K562 (cell line): ENCODE measurements at places on chromosomes 7 and 10.

- DNase-seq: no peak
- no peaks in the 10 kb centered on the region for H3K27me3 ChIP-seq
- no peak overlapping the region for H3K27ac ChIP-seq
- peaks cover 25% of the 10 kb centered on the region; the same call in 2 of the 3 replicates for H3K36me3 ChIP-seq
- peaks cover 4% of the 10 kb centered on the region for H3K4me1 ChIP-seq
- H3K4me3 ChIP-seq: no peak overlapping the region
Observed at GRCh38 chr10:100981178-100981772, 6.0 kb downstream of the MRPL43 start.

DNA sequence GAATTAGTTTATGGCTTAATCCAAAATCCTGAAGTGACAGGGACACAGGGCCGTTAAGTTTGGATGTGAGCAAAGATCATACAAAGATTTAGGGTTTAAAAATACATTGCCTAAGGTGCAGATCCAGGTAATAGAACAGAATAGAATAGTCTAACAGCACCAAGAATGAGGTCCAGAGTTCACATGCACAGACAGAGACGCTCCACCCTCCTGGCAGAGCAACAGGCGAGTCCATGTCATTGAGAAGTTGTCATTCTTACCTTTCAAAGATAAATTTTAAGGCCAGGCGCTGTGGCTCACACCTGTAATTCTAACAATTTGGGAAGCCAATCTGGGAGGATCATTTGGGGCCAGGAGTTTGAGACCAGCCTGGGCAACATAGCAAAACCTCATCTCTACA, 209.1 kb upstream of the AUTS2 start:
- H3K4me3 ChIP-seq: no peak overlapping the region
- no peaks in the 10 kb centered on the region for H3K36me3 ChIP-seq
- no peak for DNase-seq
- no peaks in the 10 kb centered on the region for H3K4me1 ChIP-seq
- no peaks in the 10 kb centered on the region for H3K27me3 ChIP-seq

GRCh38 chr10:48209241-48209640, 65.3 kb downstream of the FRMPD2 start:
- no peak for DNase-seq
- no peak overlapping the region for H3K27ac ChIP-seq
- H3K27me3 ChIP-seq: peaks cover 23% of the 10 kb centered on the region
- no peaks in the 10 kb centered on the region for H3K4me1 ChIP-seq

DNA sequence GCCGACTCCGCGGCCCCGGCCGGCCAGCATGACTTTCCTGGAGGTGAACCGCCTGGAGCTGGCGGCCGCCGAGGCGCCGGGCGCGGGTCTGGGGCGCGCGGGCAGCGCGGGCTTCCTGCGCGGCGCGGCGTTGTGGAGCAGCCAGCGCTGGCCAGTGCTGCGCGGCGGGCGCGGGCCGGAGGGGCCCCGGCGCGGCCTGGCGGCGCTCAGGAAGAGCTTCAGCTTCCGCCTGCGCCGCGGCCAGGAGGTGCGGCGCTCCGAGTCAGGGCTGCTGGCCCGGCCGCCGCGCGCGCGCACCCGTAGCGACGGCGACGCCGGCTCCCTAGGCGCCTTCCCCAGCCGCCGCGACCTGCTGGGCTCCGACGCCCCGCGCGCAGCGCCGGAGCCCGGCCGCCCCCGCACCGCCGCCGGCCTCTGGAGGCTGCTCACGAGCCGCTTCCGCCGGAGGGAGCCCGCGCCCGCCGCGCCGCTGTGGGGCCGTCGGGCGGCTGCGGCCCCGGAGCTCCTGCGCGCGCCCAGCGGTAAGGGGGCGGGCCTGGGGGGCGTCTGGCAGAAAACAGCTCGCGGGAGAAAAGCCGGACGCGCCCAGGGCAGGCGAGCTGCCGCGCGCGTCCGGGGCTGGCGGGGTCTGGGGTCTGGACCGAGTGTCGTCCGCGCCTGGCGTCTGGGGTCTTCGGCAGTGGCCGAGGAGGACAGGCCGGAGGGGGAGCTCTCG, 29.0 kb downstream of the AGAP3 start:
- no peak overlapping the region for H3K27ac ChIP-seq
- H3K36me3 ChIP-seq: peaks cover 75% of the 10 kb centered on the region; the same call in 2 of the 3 replicates
- no peaks in the 10 kb centered on the region for H3K27me3 ChIP-seq
- no peak for DNase-seq

DNA sequence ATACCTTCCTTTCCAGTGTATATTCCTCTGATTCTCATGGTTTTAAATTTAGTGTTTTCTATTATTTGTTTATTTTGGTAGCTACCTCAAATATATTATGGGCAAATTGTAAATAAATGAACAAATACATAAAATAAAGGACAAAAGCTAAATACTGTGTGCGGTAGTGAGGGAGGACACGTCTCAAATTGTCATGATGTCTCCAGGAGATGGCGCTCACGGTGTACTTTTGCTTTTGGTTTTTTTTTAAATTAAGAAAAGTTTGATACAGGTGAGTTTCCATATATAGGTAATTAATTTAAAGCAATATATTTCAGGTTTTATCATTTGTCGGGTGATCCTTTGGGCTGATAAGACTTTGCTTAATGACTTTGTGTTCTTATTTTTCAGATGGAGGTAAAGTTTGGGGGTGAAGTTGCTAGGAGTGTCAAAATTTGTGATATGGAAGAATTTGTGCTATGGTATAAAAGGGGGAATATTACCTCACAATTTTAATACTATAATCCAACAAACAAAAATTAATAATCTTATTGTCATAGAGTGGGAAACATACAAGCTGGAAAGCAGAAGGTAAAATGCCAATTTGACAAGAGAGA, 68.4 kb upstream of the TMEM229A start:
- H3K4me1 ChIP-seq: no peaks in the 10 kb centered on the region
- no peak overlapping the region for H3K27ac ChIP-seq
- no peaks in the 10 kb centered on the region for H3K36me3 ChIP-seq
- no peaks in the 10 kb centered on the region for H3K27me3 ChIP-seq

- peaks cover 8% of the 10 kb centered on the region for H3K4me1 ChIP-seq
- peaks cover 81% of the 10 kb centered on the region; the same call in 2 of the 3 replicates for H3K36me3 ChIP-seq
- DNase-seq: no peak
- no peaks in the 10 kb centered on the region for H3K27me3 ChIP-seq
- H3K4me3 ChIP-seq: no peak overlapping the region
Observed at GRCh38 chr10:131937836-131938235, 37.0 kb downstream of the PPP2R2D start.

GRCh38 chr10:34001831-34002230, 667.4 kb upstream of the NRP1 start:
- H3K4me3 ChIP-seq: no peak overlapping the region
- no peak overlapping the region for H3K27ac ChIP-seq
- no peaks in the 10 kb centered on the region for H3K27me3 ChIP-seq
- DNase-seq: no peak
- H3K36me3 ChIP-seq: no peaks in the 10 kb centered on the region

DNA sequence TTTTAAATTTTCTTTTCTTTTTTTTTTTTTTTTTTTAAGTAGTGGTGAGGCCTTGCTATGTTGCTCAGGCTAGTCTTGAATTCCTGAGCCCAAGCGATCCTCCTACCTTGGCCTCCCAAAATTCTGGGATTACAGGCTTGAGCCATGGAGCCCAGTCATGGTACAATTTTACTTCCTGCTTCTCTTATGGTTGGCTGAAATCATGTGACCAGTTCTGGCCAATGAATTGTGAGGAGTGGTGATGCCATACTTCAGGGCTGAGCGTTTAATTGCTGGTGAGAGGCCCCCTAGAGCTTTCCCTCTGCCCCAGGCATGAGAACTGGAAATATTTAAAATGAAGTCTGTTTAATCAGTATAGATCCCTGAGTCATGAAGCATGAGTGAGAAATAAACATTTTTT, 22.2 kb upstream of the BAIAP2L1 start:
- H3K27ac ChIP-seq: no peak overlapping the region
- peak; percentile 64 for DNase-seq
- peaks cover 4% of the 10 kb centered on the region for H3K4me1 ChIP-seq
- no peaks in the 10 kb centered on the region; the same call in 2 of the 3 replicates for H3K27me3 ChIP-seq
- no peak overlapping the region for H3K4me3 ChIP-seq

GRCh38 chr7:2795906-2796305, 48.2 kb downstream of the GNA12 start:
- DNase-seq: no peak
- H3K4me3 ChIP-seq: no peak overlapping the region
- peaks cover 4% of the 10 kb centered on the region; the same call in 1 of the 3 replicates for H3K4me1 ChIP-seq
- H3K27me3 ChIP-seq: no peaks in the 10 kb centered on the region

GRCh38 chr7:947391-948210, 6.9 kb downstream of the ADAP1 start:
- H3K27me3 ChIP-seq: peaks cover 53% of the 10 kb centered on the region
- no peak overlapping the region for H3K4me3 ChIP-seq
- H3K4me1 ChIP-seq: peaks cover 32% of the 10 kb centered on the region
- H3K27ac ChIP-seq: no peak overlapping the region
- DNase-seq: no peak

DNA sequence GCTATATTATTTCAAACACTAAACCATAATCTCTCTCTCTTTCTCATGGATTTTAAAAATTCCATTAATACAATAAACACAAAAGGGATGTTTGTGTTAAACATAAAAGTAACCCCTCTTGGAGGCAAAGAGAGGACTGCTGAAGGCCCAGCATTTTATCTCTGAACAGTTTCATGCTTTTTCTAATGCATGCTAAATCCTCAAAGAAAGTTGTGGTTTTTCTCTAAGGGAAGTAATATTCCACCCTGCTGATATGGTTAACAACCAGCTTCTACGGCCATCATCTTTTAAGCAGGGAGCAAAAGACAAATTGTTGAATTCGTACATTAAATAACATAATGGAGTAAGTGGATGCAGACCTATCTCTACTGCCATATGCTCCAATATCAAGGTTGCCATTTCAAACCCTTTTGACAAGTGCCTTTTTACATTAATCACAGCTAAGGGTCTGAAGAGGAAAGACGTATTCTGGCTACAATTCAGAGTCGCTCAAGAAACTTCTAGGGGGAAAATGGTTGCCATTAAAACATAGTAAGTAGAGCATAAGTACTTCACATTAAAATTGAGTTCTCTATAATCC, 103.1 kb downstream of the SLC25A13 start:
- DNase-seq: peak; percentile 58
- no peaks in the 10 kb centered on the region for H3K36me3 ChIP-seq
- no peaks in the 10 kb centered on the region for H3K27me3 ChIP-seq
- H3K4me1 ChIP-seq: no peaks in the 10 kb centered on the region; the same call in 1 of the 2 replicates
- H3K4me3 ChIP-seq: no peak overlapping the region

- H3K4me3 ChIP-seq: no peak overlapping the region
- DNase-seq: peak; percentile 78
- H3K4me1 ChIP-seq: peaks cover 19% of the 10 kb centered on the region
- H3K27ac ChIP-seq: no peak overlapping the region
- H3K36me3 ChIP-seq: no peaks in the 10 kb centered on the region
Observed at GRCh38 chr7:44157116-44158080, 16.3 kb upstream of the MYL7 start.

DNA sequence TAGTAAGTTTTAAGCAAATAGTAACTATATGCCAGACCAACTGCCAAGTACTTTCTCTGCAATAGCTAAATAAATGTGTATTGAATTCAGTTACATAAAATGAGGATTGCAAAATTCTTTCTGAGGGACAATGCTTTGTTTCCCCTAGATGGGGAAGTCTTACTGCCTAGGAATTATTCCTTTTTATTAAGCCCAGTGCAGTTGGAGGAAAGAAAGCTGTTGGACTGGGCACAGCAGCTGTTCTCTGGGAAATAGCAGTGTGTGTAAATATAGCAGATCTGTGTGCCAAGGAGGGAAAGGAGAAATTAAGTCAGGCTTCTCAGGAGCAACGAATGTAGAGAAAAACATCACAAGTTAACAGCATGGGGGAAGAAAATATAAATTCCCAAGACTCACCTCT, 77.1 kb downstream of the SEC23IP start:
- H3K4me1 ChIP-seq: no peaks in the 10 kb centered on the region; the same call in 1 of the 2 replicates
- no peaks in the 10 kb centered on the region for H3K27me3 ChIP-seq
- no peak overlapping the region for H3K4me3 ChIP-seq

DNA sequence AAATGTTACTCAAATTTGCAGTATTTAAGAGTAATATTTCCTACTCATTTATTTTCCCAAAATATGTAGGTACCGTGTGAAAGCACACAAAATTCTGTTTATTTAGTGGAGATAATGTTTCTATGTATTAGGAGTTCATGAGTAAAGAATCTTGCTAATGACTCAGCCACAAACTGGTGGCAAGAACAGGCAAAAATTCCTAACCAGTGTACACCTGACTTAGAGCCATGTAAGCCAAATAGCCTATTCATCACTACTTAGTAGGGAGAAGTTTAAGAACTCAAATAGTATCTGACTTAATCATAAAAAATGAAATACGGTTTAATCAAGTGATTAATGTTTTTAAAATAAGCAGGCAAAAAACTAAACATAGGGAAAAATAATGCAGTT, 169.0 kb downstream of the SRPK2 start:
- no peak for DNase-seq
- peaks cover under 1% of the 10 kb centered on the region; the same call in 1 of the 2 replicates for H3K4me1 ChIP-seq
- H3K36me3 ChIP-seq: no peaks in the 10 kb centered on the region
- H3K4me3 ChIP-seq: no peak overlapping the region
- no peak overlapping the region for H3K27ac ChIP-seq
- no peaks in the 10 kb centered on the region for H3K27me3 ChIP-seq

- no peak overlapping the region for H3K27ac ChIP-seq
- no peak for DNase-seq
- H3K36me3 ChIP-seq: no peaks in the 10 kb centered on the region
- no peak overlapping the region for H3K4me3 ChIP-seq
Observed at GRCh38 chr7:106010331-106010730, 47.3 kb downstream of the CDHR3 start.

GRCh38 chr10:370449-370825, 235.2 kb downstream of the ZMYND11 start:
- H3K4me3 ChIP-seq: no peak overlapping the region
- H3K27ac ChIP-seq: no peak overlapping the region
- H3K36me3 ChIP-seq: no peaks in the 10 kb centered on the region
- H3K4me1 ChIP-seq: no peaks in the 10 kb centered on the region

GRCh38 chr10:31353574-31353973, 34.6 kb downstream of the ZEB1 start:
- no peaks in the 10 kb centered on the region for H3K27me3 ChIP-seq
- H3K4me1 ChIP-seq: no peaks in the 10 kb centered on the region
- DNase-seq: no peak

- peaks cover 51% of the 10 kb centered on the region for H3K4me1 ChIP-seq
- no peaks in the 10 kb centered on the region for H3K27me3 ChIP-seq
- no peak overlapping the region for H3K4me3 ChIP-seq
- no peaks in the 10 kb centered on the region for H3K36me3 ChIP-seq
- no peak for DNase-seq
Observed at GRCh38 chr7:106597751-106598546, 63.0 kb downstream of the CCDC71L start.

- H3K4me3 ChIP-seq: no peak overlapping the region
- H3K27me3 ChIP-seq: no peaks in the 10 kb centered on the region
- DNase-seq: no peak
- H3K27ac ChIP-seq: no peak overlapping the region
Observed at GRCh38 chr7:137073571-137074325, 205.3 kb downstream of the CHRM2 start.

DNA sequence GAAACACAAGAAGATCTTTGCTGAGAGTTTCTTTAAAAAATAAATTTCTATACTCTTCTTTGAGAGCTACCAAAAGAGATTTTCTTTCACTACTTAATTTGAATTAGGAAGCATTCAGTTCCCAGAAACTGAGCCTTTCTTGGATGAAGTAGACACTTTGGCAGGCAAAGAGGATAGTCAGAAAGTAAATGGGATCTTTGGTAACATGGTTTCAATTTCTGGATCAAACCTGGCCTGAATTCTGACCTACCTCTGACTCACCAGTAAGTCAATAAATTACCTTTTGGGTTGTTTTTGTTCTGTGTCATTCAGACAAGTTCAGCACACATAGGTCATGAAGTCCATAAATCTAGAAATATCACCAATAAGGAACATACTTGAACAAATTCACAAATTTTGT, 26.8 kb upstream of the CABCOCO1 start:
- H3K36me3 ChIP-seq: no peaks in the 10 kb centered on the region
- H3K27ac ChIP-seq: no peak overlapping the region
- no peak overlapping the region for H3K4me3 ChIP-seq
- no peak for DNase-seq
